Natural killer cell (primary cell): ENCODE measurements at places on chromosomes 7 and 10.
A peak's percentile ranks its signal among the peaks of the same experiment; 100 is the strongest.

DNA sequence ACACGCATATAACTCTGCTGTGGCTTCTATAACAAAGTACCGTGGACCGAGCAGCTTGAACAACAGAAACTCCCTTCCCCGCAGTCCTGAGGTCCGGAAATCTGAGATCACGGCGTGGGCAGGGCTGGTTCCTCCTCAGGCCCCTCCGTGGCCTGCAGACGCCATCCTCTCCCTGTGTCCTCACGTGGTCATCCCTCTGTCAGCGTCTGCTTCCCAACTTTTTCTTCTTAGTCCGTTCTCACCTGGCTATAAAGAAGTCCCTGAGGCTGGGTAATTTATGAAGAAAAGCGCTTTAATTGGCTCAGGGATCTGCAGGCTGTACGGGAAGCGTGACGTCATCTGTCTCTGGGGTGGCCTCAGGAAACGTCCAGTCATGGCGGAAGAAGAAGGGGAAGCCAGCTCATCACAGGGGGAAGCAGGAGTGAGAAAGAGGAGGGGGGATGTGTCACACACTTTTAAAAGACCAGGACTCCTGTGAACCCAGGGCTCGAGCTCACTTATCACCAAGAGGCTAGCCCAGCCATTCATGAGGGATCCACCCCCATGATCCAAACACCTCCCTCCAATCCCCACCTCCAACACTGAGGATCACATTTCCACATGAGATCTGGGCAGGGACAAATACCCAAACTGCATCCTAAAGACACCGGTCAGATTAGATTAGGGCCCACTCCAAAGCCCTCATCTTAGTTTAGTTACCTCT, 91.2 kb upstream of the INSIG1 start:
- H3K27me3 ChIP-seq = no peaks in the 10 kb centered on the region
- no peaks in the 10 kb centered on the region for H3K36me3 ChIP-seq
- H3K27ac ChIP-seq = peak overlapping the region; percentile 93
- H3K4me1 ChIP-seq = peaks cover 25% of the 10 kb centered on the region

- no peaks in the 10 kb centered on the region for H3K36me3 ChIP-seq
- no peaks in the 10 kb centered on the region for H3K27me3 ChIP-seq
- H3K4me3 ChIP-seq = no peak overlapping the region
- no peaks in the 10 kb centered on the region for H3K4me1 ChIP-seq
- no peak overlapping the region for H3K27ac ChIP-seq
Observed at GRCh38 chr7:65448816-65449504, 75.3 kb downstream of the ZNF92 start.

DNA sequence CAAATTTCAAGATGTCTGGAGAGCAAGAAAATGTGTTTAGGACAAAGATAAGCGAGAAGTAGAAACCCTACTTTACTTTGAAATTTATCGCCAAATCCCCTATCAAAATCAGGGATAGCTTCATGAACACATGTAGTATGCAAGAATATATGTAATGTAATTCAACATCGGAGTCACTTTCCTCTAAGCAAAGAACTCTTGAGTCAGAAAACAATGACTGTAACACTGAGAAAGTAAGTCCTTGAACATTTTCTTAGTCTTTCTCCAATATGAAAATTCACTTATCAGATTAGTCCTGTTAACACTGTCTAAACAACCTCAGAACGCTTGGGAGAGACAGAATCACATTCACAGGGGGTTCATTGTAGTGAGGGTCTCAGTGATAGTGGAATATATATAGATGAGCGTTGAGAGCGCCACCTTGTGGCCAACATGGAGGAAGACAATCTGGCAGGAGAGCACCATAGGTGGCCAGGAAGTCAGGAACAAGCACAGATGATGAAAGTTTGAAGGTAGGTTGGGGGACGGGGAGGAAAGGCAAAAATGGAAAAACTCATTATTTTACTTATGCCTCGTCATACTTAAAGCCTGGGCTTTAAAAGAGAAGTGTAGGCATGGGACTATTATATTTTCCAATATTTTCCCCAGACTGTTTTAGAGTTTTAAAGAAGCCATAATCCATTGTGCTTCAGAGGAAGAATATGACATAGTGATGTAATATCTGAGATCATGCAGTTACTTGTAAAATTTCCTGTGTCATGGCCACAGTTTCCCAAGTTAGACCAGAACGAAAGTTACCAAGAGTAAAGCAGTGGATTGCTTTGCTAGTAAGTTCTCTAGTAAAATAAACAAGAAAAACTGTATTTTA, 115.5 kb upstream of the GNAI1 start:
- no peaks in the 10 kb centered on the region for H3K4me1 ChIP-seq
- peak; percentile 72 for DNase-seq

DNA sequence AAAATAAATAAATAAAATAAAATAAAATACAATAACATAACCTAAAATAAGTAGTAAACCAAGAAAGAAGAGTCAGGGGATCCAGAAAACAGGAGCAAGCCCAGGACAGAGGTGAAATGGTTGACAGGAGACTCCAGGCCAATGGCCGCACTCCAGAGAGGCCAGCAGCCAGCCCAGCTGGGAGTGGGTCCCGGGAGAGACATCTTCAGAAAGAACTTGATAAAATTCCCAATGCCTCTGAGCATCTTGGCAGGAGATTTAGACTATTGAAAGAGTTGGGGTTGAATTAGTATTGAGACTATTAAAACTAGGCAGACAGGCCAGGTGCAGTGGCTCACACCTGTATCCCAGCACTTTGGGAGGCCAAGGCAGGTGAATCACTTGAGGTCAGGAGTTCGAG, 62.6 kb downstream of the CLIP2 start:
- no peak for DNase-seq
- H3K27ac ChIP-seq = no peak overlapping the region
- H3K36me3 ChIP-seq = no peaks in the 10 kb centered on the region
- H3K4me1 ChIP-seq = no peaks in the 10 kb centered on the region
- no peak overlapping the region for H3K4me3 ChIP-seq
- no peaks in the 10 kb centered on the region for H3K27me3 ChIP-seq

DNA sequence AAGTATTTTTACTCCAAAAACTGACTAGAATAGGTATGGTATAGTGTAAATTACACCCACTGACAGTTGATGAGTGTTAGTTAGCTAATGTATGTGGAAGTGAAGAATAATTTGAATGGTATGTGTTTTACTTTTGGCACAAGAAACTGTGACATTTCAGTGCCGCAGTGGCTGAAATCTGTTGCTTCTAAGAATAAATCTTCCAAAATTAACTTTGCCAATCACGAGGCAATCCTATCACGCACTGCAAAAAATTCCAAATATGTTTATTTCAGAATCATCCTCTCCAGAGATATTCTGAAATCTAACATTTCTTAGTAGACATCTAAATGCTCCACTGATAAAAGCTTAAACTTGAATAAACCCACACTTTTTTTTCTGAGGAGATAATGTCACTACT, 61.2 kb downstream of the PCLO start:
- no peak overlapping the region for H3K27ac ChIP-seq
- H3K36me3 ChIP-seq = no peaks in the 10 kb centered on the region
- no peaks in the 10 kb centered on the region for H3K27me3 ChIP-seq

- H3K36me3 ChIP-seq = peaks cover 43% of the 10 kb centered on the region
- H3K4me3 ChIP-seq = no peak overlapping the region
- DNase-seq = no peak
- H3K27me3 ChIP-seq = no peaks in the 10 kb centered on the region
- H3K27ac ChIP-seq = no peak overlapping the region
- H3K4me1 ChIP-seq = no peaks in the 10 kb centered on the region
Observed at GRCh38 chr7:16609842-16610450, 35.6 kb downstream of the ANKMY2 start.

- H3K4me3 ChIP-seq = no peak overlapping the region
- no peak for DNase-seq
- no peaks in the 10 kb centered on the region for H3K27me3 ChIP-seq
- no peaks in the 10 kb centered on the region for H3K4me1 ChIP-seq
Observed at GRCh38 chr7:129307592-129307991, 82.8 kb downstream of the AHCYL2 start.

DNA sequence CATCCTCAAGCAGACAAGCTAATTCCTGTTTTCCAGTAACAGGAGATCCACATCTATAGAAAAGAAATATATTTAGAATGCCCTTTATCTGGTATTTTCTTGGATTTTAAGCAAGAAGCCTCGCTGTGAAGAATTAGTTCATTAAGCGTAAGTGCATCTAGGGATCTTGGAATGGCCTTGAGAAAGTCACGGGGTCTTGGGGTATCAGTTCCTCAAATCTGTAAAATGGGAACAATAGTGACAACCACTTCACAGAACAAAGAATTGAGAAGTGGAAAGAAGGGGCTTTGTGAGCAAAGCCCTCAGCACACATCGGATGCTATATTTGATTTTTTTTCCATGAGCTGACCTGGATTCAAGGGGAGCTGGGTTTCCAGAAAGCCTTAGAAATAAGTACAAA, 32.3 kb upstream of the WDFY4 start:
- H3K27ac ChIP-seq = no peak overlapping the region
- no peak overlapping the region for H3K4me3 ChIP-seq
- H3K27me3 ChIP-seq = peaks cover 8% of the 10 kb centered on the region

- no peaks in the 10 kb centered on the region for H3K4me1 ChIP-seq
- no peak for DNase-seq
- no peaks in the 10 kb centered on the region for H3K27me3 ChIP-seq
- H3K36me3 ChIP-seq = no peaks in the 10 kb centered on the region
- H3K4me3 ChIP-seq = no peak overlapping the region
Observed at GRCh38 chr7:72394016-72394415, 18.1 kb downstream of the CALN1 start.

GRCh38 chr10:97028126-97028831, 157.5 kb downstream of the SLIT1 start:
- H3K36me3 ChIP-seq = no peaks in the 10 kb centered on the region
- no peak overlapping the region for H3K4me3 ChIP-seq
- no peak overlapping the region for H3K27ac ChIP-seq
- H3K27me3 ChIP-seq = no peaks in the 10 kb centered on the region
- H3K4me1 ChIP-seq = no peaks in the 10 kb centered on the region
- no peak for DNase-seq

- H3K4me3 ChIP-seq = no peak overlapping the region
- peaks cover 7% of the 10 kb centered on the region for H3K4me1 ChIP-seq
- peaks cover 53% of the 10 kb centered on the region for H3K27me3 ChIP-seq
- no peaks in the 10 kb centered on the region for H3K36me3 ChIP-seq
- no peak overlapping the region for H3K27ac ChIP-seq
- no peak for DNase-seq
Observed at GRCh38 chr10:96125142-96125515, 5.0 kb upstream of the ZNF518A start.

DNA sequence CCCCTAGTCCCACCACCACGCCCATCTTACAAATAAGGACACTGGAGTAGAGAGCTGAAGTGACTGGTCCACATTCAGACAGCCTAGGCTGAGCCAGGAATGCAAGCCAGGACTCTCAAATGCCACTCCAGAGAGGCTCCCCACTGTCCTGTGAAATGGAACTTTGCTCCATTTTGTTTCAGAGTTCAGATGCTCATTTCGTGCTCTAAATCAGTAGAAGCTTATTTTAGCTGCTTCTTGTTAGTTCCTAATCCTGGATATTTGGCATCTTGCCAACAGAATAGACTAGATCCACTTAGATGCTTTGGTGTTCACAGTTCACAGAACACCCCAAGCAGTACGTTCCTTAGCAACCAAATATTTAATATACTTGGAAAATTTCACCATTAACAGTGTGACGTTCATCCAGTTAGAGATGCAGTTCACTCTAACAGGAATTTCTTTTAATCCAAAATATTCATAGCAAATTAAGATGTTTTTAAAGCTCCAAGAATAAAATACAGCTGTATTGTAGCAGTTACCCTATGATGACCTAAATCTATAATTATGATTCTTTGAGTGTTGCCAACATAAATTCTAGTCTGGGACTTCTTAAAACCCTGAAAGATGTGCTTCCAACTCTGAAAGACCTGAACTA, 7.3 kb downstream of the MMP21 start:
- H3K4me1 ChIP-seq = no peaks in the 10 kb centered on the region
- H3K27me3 ChIP-seq = no peaks in the 10 kb centered on the region
- H3K27ac ChIP-seq = no peak overlapping the region
- peaks cover 26% of the 10 kb centered on the region for H3K36me3 ChIP-seq
- no peak overlapping the region for H3K4me3 ChIP-seq

GRCh38 chr10:49690698-49691356, 11.4 kb downstream of the C10orf53 start:
- no peaks in the 10 kb centered on the region for H3K36me3 ChIP-seq
- DNase-seq = no peak
- no peak overlapping the region for H3K4me3 ChIP-seq
- H3K27ac ChIP-seq = no peak overlapping the region

DNA sequence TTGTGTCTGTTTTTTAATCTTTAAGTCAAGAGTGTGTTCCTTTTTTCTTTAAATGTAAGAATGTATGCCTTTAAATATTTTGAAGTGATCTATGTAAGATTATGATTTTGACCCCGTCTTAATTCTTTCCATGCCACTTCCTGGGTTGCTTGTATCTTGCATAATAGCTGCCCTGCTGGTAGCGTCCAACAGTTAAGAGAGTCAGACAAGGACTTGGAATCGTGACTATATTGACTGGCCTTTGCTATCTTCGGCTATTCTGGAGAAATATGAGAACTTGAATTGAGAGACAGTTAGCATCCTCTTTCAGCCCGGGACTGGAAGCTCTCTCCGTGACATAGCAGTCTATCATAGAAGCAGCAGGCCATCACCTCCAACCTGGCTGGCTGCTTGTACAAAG, 13.0 kb downstream of the NRP1 start:
- H3K36me3 ChIP-seq = no peaks in the 10 kb centered on the region
- H3K4me3 ChIP-seq = no peak overlapping the region
- no peak overlapping the region for H3K27ac ChIP-seq
- no peaks in the 10 kb centered on the region for H3K27me3 ChIP-seq
- H3K4me1 ChIP-seq = no peaks in the 10 kb centered on the region

DNA sequence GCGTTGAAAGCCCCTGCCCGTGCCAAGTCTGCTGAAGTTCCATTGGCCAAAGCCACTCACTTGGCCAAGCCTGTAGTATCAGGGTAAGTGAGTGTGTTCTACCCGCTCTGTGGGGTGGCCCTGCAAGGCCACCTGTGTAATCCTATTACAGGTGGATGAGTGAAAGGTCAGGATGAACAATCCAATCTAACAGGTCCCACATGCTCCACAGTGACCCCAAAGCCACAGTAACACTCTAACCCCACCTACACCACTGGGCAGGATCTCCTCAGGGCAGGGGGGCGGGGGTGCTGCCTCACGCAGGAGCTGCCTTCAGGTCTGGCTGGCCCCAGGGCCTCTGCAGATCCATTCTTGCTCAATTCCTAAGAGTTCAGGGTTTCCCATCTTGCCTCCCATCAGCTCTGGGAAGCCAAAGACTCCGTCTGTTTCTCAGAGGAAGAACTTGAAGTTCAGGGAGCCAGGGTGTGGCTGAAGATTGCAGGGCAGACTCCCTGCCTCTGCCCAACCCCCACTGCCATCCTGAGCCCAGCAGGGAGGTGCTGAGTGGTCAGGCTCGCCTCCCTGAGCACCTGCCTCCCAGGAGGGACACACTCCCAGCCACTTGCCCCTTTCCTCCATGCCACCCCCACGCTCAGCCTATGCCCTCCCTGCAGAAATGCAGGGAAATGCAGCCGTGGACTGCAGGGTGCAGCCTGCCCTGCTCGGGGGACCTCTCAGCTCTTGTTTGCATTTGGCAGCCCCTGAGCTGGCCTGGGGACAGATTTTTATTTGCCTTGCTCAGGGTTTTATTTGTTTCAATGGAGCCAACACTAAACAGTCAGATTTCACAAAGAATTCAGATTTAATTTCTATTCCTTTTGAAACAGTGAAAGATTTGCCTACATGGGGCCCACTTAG, 9.8 kb upstream of the COMTD1 start:
- H3K4me3 ChIP-seq = no peak overlapping the region
- no peak overlapping the region for H3K27ac ChIP-seq
- no peaks in the 10 kb centered on the region for H3K27me3 ChIP-seq
- H3K4me1 ChIP-seq = no peaks in the 10 kb centered on the region
